Endothelial cell (in vitro differentiated cells): ENCODE measurements at places on chromosomes 2 and 18.

GRCh38 chr18:59697236-59697932, at the start of gene CCBE1:
Gene CCBE1 (minus strand): TSS chr18:59697423.
- DNase-seq, result peak; percentile 89

GRCh38 chr2:160419776-160420505, 73.7 kb downstream of the RBMS1 start:
- no peak for DNase-seq

GRCh38 chr2:16960579-16960978, 294.9 kb upstream of the CYRIA start:
- DNase-seq, result no peak

DNA sequence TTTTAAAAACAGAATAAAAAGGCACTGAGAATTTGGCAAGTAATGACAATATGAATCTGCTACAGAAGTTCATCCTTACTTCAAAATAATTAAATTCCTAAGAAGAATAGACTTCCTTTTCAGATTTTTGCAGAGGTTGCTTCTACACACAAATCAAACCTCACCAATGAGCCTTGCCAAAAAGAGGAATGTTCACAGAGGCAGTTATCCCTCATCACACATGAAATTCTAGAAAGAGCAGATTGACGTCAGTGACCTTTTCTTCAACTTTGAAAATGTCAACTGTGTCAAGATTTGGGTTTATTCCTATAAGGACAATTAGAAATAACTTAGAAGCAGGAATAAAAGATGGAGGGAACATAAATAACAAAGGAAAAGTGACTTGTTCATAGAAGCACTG, 64.6 kb downstream of the MBD2 start:
- DNase-seq, result no peak

DNA sequence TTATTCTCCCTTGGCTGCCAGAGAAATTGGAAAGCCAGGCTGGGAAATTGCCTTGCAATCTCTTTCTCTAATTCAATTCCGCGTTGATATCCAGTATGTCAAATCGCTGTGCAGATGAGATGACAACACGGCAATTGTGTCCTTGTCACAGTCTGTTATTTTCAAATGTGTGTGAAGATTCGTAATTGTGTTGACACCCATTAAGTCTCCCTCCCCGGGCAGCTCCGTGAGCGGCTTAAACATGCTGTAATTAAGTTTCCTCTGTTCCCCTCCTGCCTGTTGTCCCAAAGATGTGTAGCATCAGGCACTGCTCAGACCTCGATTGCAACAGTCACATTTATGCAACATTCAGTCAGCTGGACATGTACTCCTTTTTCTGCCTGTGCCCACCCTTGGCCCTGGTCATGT, 209.5 kb downstream of the LPIN1 start:
- no peak for DNase-seq

GRCh38 chr2:239675826-239676715, 275.3 kb upstream of the HDAC4 start:
- no peak for DNase-seq

GRCh38 chr18:61825386-61825785, 67.4 kb downstream of the RNF152 start:
- DNase-seq, result no peak

GRCh38 chr2:216171011-216171410, 61.9 kb downstream of the XRCC5 start:
- DNase-seq, result no peak

- DNase-seq, result no peak
Observed at GRCh38 chr18:52387175-52387574, 47.2 kb downstream of the DCC start.

DNA sequence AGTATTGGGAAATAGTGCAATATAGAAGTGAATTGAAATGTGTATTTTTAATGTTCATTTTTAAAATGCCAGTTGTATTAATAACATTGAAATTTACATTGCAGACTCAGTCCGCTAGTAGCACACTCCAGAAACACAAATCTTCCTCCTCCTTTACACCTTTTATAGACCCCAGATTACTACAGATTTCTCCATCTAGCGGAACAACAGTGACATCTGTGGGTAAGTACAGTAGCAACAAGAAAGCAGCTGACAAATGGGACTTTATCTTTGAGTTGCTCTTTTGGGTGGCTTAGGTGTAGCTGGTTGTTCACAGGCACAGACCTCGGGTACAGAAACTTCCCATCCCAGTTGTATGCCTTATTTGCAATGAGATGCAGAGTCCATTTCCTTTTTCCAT, 118.2 kb upstream of the IL1R2 start:
- no peak for DNase-seq

DNA sequence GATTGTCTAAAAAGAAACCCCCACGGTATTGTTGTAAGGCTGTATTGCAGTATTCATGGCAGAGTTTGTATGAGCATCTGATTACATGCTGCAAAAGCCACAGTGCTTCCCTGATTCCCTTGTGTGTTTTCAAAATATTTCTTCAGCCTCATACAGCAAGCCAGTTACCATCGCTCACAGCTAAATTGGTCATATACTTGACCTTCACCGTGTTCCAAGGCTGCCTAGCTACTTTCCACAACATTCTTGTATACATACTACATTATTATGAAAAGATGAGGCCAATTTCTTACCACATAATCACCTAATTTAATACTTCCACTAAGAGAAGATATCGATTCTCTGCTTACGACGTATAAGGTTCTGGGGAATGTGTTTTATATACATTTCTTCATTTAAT, 576.3 kb upstream of the CNTNAP5 start:
- DNase-seq, result no peak

- no peak for DNase-seq
Observed at GRCh38 chr2:10300997-10301940, 1.4 kb upstream of the HPCAL1 start.

DNA sequence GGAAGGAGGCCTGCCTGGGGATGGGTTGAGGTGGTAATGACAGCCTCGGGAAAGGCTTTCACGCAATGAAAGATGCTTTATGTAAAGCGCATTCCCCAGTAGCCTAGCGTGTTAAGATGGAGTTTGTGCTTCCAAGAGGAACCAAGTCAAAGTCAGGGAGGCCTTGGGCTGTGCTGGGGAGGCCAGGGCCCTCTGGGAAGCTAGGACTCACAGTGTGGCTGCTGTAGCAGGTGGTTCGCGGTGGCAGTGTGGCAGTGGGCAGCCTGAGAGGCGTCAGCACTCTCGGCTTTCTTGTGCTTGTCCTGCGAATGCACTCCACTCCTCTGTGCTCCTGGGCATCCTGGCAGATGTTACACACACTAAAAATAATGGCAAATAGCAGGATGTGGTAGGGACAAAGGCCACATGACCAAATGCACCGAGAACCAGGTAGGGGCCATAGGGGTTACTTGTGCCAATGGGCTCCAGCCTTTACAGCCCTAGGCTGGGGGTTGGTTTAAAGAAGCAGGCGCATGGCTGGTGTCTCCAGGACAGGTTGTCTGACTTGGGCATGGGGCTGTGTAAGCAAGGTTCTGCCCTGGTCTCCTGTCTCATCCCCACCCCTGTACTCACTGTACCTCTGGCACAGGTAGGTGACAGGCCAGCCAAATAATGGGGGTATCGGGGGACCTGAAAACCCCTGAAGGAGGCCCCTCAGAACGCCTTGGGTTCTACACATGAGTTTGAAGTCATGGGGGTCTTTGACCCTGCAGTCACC, 154.4 kb upstream of the TWIST2 start:
- no peak for DNase-seq

GRCh38 chr2:19158211-19158610, 200.2 kb downstream of the OSR1 start:
- no peak for DNase-seq

- no peak for DNase-seq
Observed at GRCh38 chr2:43566461-43566729, 29.4 kb downstream of the THADA start.

DNA sequence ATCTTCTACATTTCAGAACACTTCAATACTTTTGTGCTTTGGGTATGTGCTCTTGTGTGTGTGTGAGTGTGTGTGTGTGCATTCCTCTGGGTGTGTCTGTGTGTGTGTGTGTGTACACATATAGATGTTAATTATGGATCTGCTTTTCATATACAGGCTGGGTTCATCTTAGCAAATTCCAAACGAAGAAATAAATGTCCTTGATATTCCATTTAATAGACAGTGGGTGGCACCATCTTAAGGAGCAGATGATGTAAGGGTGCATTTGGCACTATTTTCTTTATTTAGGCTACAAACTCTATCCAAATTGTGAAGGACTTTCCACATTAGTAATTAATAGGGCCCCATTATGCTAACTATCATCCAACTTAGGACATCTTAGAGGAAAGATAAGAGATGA, 425.8 kb upstream of the POU3F3 start:
- no peak for DNase-seq

DNA sequence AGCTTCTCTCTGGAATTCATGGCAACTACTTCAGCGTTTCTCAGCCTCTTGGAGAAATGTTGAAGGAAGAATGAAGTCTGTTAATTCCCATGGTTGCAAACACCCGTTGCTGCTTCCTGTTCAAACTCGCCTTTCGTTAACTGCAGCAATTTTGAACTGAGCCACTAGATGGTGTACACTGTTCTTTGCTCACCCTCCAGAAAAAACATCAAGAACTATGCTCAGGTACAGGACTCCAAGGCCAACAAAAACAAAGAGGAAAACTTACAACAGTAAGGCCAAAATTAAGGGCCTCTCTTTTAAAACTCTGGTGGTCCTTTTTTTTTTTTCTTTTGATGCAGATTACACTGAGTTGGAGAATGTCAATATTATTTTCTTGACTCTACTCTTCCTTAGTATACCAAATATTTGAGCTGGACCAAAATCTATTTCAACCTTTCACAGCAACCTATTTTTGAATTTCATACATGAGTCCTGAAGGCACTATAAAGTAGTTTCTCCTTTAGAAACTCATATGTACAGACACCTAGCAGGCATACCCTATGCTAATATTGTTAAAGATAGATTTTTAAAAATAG, 58.2 kb downstream of the KLHL14 start:
- peak; percentile 68 for DNase-seq

DNA sequence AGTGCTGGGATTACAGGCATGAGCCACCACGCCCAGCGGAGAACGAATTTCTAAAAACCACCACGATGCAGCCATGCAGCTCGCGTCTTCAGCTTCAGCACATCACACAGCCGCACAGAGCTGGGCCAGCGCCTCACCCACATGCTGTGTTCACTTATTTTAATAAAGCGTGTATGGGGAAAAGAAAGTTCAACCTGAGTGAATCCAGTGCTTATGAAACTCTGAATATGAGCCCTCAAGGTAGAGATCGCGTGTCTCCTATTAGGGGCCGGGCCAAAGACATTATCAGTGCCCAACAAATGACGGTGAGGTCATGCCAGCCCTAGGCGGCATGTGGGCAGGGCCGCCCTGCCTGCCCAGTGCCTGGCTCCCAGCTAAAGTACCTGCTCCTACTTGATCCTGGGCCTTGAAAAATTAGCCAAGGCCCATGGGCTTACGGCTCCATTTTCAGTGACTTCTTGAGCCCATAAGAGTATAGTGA, 44.3 kb downstream of the SPRED2 start:
- no peak for DNase-seq

GRCh38 chr2:234195516-234195915, 145.0 kb downstream of the SPP2 start:
- no peak for DNase-seq

DNA sequence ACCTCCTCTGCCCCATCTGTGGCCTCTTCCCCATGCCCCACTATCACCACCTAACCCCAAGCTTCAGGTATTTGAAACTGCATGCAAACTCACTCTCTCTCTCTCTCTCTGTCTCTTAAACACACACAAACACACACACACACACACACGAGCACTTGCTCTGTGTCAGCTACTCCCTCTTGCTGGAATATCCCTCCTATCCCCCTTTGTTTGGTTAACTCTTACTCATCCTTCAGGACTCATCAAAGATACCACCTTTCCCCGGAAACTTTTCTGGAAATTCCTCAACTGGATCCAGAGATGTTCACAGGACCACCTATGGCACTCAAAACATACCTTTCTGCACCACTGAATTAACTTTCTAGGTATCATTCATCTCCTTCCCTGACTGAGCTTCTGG, 222.8 kb upstream of the TMEM200C start:
- DNase-seq, result no peak

GRCh38 chr2:61233581-61233980, 71.6 kb downstream of the C2orf74 start:
- no peak for DNase-seq

- DNase-seq, result no peak
Observed at GRCh38 chr2:233264667-233265066, 13.2 kb downstream of the ATG16L1 start.
